ENCODE measurements at places on chromosomes 2 and 18. TPM values are rescaled to one million over a fixed set of nuclear protein-coding genes. Genes with fewer than 3 reads are reported as not detected.

DNA sequence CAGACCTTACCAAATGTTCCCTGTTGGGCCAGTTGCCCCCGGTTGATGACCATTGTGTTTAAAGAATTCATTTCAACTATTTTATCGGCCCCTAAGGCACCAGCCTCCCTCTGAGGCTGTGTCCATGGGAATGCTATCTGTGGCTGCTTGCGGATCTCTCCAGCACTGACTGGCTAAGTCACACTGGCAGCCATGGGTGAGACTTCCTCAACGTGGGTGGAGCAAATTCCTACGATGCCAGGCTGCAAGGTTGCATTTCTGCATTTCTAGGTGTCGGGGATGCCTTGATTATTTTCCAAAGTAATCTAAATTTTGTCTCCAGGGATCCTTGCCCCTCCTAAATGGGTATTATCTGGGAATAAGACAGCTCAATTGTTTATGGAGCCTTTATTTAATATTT, 6.2 kb downstream of the CXCR4 start:
- H3K27me3 ChIP-seq = peaks cover 7% of the 10 kb centered on the region
- H3K27ac ChIP-seq = no peak overlapping the region
- H3K4me1 ChIP-seq = peaks cover 4% of the 10 kb centered on the region
- no peak overlapping the region for H3K4me3 ChIP-seq
- H3K36me3 ChIP-seq = no peaks in the 10 kb centered on the region

DNA sequence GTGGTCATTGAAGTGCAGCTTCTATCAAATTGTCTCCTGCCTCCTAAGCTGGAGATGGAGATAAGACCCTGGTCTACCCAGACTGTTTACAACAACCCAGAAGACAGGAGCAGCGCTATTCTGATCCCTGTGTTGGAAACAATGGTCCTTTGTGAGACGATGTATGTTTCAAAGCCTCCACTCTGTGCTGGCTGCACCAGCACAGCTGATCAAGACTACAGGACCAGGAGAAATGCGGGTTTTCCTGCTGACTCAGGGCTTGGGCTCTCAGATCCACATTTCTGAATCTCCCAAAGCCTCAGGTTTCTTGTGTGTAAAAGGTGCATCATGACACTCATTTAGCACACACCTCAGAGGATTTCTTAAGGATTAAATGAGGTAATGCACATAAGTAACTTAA, 92.0 kb downstream of the POU3F3 start:
- no peak overlapping the region for H3K27ac ChIP-seq
- H3K4me3 ChIP-seq = no peak overlapping the region
- DNase-seq = no peak
- H3K27me3 ChIP-seq = no peaks in the 10 kb centered on the region

DNA sequence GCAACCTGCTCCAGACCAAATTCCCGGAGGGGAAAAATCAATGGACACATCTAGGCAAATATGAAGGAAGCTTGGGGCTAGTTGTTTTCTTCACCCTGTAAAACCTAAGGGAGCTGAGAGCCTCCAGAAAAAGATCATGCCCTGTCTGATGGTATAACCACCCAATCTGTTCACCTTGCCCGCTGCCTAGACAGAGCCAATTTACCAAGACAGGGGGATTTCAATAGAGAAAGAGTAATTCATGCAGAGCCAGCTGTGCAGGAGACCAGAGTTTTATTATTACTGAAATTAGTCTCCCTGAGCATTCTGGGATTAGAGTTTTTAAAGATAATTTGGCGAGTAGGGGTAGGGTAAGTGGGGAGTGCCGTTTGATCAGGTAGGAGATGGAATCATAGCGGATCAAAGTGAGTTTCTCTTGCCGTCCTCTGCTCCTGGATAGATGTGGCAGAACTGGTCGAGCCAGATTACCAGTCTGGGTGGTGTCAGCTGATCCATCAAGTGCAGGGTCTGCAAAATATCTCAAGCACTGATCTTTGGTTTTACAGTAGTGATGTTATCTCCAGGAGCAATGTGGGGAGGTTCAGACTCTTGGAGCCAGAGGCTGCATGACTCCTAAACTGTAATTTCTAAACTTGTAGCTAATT, 35.1 kb upstream of the B4GALT6 start:
- H3K4me3 ChIP-seq = no peak overlapping the region
- H3K27ac ChIP-seq = no peak overlapping the region
- H3K27me3 ChIP-seq = no peaks in the 10 kb centered on the region
- H3K36me3 ChIP-seq = no peaks in the 10 kb centered on the region
- no peak for DNase-seq

DNA sequence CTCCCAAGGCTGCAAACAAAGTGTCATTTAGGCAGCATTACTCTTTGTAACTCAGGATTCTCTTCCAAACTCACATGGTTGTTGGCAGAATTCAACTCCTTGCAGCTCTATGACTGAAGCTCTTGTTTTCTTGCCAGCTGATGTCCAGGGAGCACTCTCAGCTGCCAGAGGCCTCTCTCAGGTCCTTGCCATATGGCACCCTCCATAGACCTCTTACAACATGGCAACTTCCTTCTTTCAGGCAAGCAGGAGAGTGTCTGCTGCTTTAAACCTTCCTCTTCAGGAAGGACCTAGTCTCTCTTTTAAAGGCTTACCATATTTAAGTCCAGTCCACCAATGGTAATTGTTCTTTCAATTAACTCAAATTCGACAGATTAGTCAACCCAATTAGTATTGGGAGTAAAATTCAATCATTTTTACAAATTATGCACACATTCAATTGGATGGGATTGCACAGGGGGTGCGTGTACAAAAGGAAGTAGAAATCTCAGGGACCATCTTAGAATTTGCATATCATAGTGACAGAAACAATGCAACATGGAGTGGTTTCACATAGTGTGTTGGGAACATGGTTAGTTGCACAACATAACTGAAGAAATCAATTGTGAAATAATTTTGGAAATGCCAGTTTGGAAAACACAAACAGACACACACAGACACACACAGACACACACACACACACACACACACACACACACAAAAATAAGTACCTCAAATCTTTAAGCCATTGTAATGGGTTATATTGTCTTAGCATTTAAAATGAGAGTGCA, 893.5 kb upstream of the ZEB2 start:
- DNase-seq = no peak
- no peak overlapping the region for H3K4me3 ChIP-seq
- no peaks in the 10 kb centered on the region for H3K36me3 ChIP-seq
- no peak overlapping the region for H3K27ac ChIP-seq
- H3K27me3 ChIP-seq = no peaks in the 10 kb centered on the region
- no peaks in the 10 kb centered on the region for H3K4me1 ChIP-seq

DNA sequence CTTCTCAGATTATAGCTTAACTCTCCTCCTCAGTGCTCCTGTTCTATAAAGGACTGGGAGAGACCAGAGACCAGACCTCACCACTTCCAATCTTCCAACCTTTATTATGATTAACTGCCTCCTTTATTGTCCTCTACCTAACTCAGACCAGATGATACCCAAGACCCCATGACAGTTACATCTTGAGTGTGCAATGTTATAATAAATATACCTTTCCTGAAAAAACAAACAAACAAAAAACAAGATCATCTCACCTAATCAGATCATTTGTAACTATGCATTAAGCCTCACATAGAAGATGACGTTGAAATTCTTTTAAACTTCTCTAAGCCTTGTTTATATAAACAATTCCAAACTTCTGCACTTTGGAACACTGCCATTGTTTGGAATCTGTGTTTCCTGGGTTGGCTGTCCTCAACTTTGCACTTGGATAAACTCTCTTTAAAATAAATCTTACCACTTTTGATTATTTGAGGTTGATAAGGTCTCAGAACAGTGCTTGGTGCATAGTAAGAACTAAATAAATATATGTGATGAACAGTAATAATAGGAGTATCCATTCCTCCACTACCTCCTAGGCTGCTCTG, 342.7 kb downstream of the TDRD15 start:
- H3K36me3 ChIP-seq = no peaks in the 10 kb centered on the region
- no peak overlapping the region for H3K4me3 ChIP-seq
- DNase-seq = no peak
- H3K4me1 ChIP-seq = no peaks in the 10 kb centered on the region
- H3K27ac ChIP-seq = no peak overlapping the region

GRCh38 chr2:86500325-86501083, 59.3 kb downstream of the KDM3A start:
- H3K27ac ChIP-seq = no peak overlapping the region
- no peaks in the 10 kb centered on the region for H3K4me1 ChIP-seq
- no peaks in the 10 kb centered on the region for H3K27me3 ChIP-seq
- no peak for DNase-seq

DNA sequence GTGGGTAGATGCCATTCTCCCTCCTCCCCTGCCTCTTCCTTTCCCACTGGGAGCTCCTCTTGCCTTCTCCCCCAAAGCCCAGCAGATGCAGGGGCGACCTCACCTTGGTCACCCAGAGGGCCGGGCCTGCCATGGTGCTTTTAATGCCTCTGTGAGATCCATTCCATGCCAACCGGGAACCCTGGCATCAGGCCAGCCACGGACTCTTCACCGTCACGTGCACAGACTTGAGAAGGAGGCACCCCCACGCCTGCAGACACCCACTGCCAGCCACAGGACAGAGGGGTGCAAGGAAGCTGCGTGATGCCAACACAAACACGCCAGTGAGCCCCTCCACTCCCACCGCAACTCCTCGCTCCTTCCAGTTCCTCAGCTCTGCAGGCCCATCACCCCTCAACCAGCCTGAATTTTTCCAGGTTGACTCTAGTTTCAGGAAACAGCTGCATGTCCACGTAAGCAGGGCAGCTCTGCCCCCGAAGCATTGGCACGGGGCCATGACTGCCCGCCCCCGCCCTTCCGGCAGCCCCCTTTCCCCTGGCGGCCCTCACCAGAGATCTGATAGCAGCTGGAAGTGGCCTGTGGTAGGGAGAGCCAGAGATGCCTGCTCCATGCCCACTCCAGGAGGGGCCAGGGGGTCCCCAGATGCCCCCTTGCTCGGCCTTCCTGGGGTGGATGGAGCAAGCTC, 50.8 kb downstream of the DNMT3A start:
- H3K4me1 ChIP-seq = peaks cover 12% of the 10 kb centered on the region
- no peak overlapping the region for H3K4me3 ChIP-seq
- H3K27ac ChIP-seq = peak overlapping the region; percentile 44
- no peak for DNase-seq
- H3K27me3 ChIP-seq = no peaks in the 10 kb centered on the region

GRCh38 chr2:233051241-233052149, 8.6 kb upstream of the INPP5D start:
- no peak overlapping the region for H3K27ac ChIP-seq
- H3K27me3 ChIP-seq = no peaks in the 10 kb centered on the region
- peak; percentile 68 for DNase-seq
- H3K4me3 ChIP-seq = no peak overlapping the region

GRCh38 chr2:85400023-85400422, 10.1 kb downstream of the CAPG start:
- H3K36me3 ChIP-seq = no peaks in the 10 kb centered on the region
- H3K27me3 ChIP-seq = no peaks in the 10 kb centered on the region
- H3K27ac ChIP-seq = no peak overlapping the region
- no peak overlapping the region for H3K4me3 ChIP-seq
- DNase-seq = no peak

C2orf66 gene
- total RNA-seq = not detected

MEP1B gene
- total RNA-seq = not detected

DBI gene
- 46.8 TPM for total RNA-seq

PAIP2B gene
- 12.9 TPM for total RNA-seq

Measured in uterus (tissue), 4 donors.